ENCODE measurements at places on chromosomes 3 and 15.

GRCh38 chr3:67686069-67686468 lies 31.7 kb upstream of the SUCLG2 start:
- no peak for DNase-seq

DNA sequence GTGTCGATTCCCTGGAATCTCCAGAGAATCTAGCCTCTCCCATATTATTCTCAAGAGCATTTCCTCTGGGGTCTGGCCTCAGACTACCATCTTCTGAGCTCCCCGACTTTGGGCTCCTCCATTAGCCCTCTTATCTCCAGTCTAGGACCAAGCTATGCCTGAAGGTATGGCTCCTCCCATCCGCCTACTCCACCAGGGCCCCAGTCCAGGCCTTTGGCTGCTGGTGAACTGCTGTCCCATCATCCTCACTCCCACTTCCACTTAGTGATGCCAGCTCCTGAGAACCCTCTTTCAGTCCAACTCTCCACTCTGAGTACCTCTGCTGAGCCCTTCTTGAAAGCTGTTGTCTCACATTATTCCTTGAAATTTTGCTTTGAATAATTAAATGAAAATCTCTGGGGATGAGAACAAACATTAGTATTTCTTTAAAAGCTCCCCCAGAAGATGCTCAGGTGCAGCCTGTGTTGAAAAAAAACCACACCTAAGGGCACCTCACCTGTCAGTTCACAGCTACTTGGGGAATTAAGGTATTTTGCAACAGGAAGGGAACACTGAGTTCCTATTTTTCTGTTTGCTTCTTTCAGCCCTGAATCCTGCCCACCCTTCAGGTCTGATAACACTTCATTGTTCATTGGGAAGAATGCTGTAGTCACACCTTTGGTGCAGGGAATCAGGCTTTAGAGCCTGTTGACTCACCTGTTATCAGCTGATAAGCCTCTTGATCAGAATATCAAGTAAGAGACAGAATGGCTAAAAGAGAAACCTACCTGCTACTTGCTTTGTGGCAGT lies 9.5 kb downstream of the CLDN18 start:
- DNase-seq = no peak

GRCh38 chr15:80840182-80841130 lies 61.3 kb downstream of the CEMIP start:
- no peak for DNase-seq

GRCh38 chr15:94305133-94305532 lies 73.8 kb downstream of the MCTP2 start:
- DNase-seq = no peak

DNA sequence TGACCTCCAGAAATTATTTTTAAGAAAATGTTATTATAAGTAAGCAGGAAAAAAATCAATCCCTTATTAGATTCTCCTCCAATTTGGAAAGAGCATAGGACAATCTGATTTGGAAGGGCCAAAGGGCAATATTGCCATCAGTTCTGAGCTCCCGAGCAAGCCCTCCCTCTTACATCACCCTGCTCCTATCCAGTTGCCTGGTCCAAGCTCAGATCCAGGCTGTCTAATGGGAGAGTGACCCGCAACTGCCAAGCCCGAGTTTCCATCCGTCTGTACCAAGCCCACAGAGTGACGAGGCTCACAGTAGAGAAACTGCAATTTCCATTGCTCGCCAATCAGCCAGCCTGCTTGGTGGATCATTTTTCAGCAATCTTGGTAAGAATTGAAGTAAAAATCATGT lies 187.7 kb downstream of the MEX3B start:
- DNase-seq = no peak

GRCh38 chr3:170801597-170801996 lies 68.4 kb downstream of the RPL22L1 start:
- no peak for DNase-seq

DNA sequence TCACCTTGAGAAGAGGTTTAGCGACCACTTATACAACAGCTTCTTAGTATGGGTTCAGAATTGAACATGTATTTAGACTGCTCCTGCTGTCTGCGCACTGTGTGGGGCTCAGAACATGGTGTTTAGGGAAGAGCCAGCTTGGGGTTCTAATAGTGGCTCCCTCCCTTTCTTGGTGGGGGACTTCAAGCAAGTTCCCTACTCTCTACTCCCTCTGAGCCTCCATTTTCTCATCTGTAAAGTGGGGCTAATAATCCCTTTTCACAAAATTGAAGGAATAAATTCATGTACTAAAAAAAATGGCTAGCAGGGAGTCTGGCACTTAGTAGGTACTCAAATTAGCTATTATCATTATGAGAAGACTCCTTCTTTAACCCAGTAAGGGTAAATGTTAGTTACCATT lies 97.5 kb upstream of the SPATA12 start:
- DNase-seq = no peak

DNA sequence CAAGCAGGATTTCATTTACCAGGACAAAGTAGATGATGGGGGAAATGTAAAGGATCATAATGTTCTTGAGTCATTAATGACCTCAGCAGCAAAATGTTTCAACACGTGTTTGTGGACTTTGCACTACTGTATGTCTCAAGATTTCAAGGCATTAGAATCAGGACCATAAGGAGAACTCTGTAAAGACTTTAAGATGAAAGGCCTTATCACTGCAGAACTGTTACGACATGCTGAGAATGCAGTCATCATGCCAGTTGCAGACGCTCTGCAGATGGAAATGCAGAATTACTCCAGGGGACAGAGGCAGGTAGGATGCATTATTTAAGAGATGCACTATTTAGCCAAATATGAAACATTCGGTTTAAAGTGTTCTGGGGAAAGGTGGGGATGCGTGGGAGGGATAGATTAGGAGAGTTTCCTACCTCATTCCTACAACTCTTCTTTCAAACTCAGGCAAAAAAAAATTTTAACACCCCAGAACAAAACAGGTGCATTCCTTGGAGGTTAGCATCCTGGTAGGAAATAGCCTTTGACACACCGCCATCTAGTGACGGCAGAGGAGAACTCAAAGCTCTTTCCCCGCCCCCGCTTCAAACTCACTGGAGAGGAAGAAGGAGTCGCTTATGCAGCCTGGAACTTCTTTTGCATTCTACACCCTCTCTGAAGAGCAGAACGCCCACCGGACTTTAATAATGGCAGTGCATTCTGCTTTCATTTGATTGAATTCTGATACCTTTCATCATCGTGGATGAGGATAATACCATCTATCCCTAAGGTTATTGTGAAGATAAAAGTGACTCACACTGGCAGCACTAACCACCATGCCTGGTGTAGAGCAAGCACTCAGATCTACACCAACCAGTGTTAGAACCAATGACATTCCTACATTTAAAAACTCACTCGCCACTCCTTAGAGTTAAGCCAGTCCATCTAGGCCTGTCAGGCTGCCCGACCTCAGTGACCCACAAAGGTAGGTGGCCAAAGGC lies 43.1 kb upstream of the TOPAZ1 start:
- DNase-seq = no peak

DNA sequence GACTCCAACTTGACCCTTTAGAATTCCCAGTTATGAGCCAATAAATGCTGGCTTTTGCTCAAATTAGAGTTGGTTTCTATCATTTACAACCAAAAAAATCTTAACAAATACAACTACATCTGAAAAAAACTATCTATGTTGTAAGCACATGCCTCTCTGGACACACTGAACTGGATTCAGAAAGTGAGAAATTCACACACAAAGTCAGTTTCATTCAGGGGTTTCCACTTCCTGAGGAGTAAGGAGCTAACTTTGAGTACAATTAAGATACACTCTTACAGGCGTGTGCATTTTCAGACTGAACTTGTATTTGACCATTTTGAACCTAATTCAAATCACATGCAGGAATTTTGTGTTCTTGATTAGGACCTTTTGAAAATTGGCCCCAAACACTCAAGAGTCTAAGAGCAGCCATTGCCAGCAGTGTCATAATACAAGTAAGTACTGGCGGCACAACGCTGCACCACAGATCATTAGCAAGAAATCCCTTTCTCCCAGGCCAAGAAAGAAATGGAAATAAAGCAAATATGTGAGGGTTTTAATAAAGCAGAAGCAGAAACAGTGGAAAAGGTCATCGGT lies 31.2 kb downstream of the LINS1 start:
- no peak for DNase-seq

GRCh38 chr15:88852476-88852875 lies 42.9 kb downstream of the HAPLN3 start:
- DNase-seq = no peak

DNA sequence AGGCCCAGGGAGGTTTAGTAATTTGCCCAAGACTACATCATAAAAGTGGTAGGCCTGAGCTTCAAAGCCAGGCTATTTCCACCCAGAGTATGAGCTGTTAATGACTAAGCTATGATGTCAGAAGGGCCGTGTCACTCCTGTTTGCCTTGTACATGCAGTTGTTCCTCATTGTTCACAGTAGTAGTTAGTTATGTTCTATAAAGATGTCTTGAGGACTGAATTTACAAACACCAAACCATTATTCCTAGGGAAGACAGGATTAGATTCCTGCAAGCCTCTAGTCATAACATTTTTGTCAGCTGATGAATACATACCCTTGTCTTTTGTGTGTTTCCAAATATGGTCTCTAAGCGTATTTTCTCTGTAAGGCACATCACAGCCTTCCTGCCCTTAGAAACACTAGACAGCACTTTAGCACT lies 20.9 kb upstream of the LARS2 start:
- no peak for DNase-seq

- DNase-seq = no peak
Observed at GRCh38 chr3:188817103-188817934, 354.5 kb upstream of the TPRG1 start.

GRCh38 chr3:184348057-184348382 lies 10.6 kb downstream of the FAM131A start:
- no peak for DNase-seq

GRCh38 chr3:128409624-128410581 lies 56.8 kb downstream of the DNAJB8 start:
- no peak for DNase-seq

DNA sequence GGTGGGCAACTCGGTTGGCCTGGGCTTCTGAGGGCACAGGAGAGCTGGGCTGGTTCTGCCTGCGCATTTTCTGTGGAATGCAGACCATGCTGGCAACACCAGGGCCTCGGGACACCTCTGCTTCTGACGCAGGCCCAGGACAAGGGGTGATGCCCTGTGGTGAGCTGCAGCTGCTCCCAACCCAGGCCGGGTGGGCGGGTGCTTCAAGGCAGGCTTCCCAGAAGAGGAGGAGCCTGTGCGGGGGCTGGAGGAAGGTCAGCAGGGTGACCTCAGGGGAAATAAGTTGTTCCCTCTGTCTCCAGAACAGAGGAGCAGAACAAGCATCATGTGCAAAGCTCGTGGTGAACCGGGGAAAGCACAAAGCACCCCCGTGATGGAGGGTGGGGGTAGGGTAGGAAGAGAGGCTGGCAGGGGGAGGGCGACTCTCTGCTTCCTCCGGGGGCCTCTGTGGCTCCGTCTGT lies 11.0 kb upstream of the PLXNA1 start:
- DNase-seq = no peak

- DNase-seq = no peak
Observed at GRCh38 chr3:11610700-11611275, 32.9 kb downstream of the VGLL4 start.

- no peak for DNase-seq
Observed at GRCh38 chr15:85614059-85614458, 180.7 kb downstream of the KLHL25 start.

DNA sequence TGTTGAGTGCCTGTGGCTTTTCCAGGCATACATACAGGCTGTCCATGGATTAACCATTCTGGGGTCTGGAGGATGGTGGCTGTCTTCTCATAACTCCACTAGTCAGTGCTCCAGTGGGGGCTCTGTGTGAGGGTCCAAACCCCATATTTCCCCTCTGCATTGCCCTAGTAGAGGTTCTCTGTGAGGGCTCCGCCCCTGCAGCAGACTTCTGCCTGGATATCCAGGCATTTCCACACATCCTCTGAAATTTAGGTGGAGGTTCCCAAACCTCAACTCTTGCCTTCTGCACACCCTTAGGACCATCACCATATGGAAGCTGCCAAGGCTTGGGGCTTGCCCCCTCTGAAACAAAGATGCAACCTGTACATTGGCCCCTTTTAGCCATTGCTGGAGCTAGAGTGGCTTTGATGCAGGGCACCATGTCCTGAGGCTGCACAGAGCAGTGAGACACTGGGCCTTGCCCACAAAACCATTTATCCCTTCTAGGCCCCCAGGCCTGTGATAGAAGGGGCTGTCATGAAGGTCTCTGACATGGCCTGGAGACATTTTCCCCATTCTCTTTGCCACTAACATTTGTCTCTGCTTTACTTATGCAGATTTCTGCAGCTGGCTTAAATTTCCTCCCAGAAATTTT lies 400.1 kb upstream of the MDFIC2 start:
- no peak for DNase-seq

DNA sequence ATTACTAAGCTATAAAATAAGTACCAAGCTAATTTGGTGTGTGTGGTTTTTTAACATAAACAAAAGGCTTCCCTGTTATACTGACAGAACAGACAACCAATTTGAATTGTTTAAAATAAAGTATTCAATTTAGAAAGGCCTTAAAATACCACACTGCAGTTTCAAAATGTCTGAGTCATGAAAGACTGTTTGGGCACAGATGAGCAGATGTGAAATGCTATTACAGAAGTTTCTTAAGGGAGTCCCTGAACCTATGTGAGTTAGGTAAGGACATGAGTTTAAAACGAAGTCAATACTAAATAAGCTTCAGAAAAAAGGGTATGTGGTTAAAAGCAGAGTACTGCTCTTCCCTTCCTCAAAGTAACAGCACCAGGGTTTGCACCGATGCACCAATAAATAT lies 69.7 kb upstream of the SETMAR start:
- DNase-seq = no peak

DNA sequence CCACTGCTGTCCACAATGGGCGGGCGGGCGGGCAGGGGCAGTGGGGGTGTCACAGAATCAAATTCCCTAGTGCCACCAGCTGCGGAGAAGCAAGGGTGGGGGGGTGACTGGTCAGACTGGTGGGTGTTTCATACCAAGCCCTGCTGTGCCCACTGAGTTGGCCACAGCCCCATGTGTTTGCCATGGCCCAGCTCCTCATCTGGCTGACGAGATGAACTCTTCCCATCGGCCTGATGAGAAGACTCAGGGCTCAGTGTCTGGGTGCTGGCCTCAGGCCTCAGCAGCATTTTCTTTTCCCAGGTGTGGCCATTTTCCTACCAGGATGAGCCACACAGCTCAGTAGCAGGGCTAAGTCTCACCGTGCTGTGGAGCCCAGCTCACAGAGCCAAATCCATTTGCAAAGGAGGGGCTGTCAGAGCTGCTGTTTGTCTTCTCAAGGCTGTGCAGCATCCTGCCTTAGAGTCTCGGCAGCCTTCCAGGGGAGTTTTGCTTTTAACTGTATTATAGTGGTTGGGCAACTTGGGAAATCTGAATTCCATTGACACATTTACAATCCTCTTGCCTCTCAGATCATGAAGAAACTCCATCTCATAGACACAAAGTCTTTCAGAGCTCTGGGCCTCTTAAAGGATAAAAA lies 176.8 kb downstream of the ABHD5 start:
- DNase-seq = no peak

Measured in cortex of kidney (tissue), 1 donor.